ENCODE measurements at places on chromosomes 2 and 18.

DNA sequence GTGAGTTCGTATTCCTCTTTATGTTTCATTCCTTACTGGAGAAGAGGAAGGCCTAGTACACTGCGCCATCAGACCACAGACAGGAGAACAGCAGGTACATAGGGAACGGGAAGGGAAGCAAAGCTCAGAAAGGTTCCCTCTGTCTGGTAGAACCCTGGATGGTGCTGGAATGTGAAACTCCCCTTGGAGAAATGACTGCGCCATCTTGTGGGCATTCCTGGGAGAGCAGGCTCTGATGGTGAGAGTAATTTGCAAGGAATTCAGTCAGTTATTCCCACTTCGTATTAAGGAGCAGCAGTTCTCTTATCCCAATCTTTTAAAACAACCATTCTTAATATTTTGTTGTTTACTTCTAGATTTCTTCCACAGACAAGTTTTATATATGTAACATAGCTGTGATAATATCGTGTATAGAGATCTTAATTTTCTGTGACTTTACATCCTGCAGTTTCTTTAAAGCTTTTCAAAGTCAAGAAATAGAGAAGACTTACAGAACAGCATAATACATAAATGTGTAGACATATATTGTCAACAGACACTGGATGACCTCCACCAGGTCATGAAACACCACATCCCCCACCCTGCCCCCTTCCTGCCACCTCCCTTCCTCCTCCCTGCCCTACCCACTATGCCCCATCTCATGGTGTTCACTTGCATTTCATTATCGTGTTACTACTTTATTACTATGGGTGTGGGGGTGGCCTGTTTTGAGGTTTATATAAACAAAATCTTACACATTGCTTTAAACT, 83.9 kb downstream of the ARHGEF4 start:
- no peak for DNase-seq

DNA sequence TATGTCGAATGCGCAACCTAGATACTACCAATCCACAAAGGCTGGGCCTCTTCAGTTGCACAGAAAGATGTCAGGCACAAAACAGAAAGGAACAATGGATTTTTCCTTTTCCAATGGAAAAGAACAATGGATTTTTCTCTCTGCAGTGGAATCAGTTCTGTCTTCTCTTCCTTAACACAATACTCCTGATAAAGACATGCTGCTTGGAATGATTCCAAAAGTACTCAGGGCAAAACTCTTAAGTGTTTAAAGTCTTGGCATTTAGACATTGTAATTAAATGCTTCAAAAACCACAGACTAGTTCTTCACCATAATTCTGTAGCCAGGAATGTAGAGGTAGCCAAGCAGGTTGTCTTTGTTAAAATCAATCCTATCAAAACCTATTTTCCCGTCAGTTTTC, 46.7 kb upstream of the FLACC1 start:
- no peak for DNase-seq

DNA sequence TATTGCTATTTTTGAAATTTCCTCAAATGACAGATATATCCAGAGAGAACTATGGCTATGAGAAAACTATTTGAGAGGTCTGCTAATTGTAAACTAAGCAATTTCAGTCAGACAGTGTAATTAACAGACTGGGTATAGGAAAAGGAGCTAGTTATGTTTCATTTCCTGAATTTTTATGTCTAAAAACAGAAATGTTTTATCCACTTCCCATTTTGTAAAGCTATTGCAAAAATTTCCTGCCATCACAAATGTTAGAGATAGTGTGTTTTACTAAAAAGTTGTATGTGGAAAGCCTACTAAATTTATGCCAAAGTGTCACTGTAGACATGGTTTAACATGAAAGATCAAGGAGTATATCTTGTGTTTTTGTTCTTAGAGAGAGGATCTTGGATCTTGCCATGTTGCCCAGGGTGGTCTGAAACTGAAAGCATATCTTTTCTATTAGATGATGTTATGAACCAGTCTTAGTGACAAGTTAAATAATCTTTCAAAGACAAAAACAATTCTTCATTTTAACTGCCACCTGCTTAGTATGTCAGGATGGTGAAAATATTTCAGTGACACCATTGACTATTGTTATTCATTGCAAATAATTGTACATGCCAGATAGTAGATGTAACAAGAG, 40.5 kb upstream of the ITPRID2 start:
- DNase-seq, result no peak

- no peak for DNase-seq
Observed at GRCh38 chr2:79860228-79861058, 347.6 kb downstream of the CTNNA2 start.

DNA sequence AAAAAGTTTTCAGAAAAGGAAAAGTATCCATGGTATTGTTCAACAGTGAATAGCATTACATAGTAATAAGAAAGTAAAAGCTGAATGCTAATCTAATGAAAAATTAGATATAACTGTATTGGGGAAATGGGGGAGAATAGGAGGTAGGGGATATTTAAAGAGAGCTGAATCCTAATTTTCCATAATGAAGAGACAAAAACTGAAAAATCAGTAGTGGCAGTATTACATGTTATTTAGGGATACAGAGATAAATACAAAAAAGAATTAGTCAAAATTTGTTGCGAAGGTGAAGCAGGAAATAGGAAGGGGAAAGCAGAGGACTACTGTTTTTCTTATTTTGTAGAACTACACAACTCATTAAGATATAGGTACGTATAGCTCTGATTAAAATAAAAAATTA, 9.1 kb downstream of the TANK start:
- no peak for DNase-seq

- DNase-seq, result no peak
Observed at GRCh38 chr18:59996370-59996966, 96.7 kb downstream of the PMAIP1 start.

DNA sequence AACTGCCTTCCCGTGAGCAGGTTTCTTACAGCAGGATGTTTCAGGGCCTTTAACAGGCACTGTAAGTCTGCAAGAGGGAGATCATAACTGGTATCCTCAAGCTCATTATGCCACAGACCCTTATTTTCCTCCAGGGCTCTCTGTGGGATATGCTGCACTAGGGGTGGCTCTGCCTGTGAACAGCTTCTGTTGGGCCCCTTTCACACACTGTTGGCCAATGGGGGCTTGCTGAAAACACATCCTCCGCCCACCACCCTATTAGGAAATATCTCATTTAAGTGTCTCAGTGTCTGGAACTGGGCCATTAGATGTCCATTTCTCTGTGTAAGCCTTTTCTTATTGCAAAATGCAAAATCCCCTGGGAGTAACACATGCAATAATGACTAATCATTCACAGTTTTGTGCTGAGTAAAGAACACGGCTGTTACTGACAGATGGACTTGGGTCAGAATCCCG, 414.3 kb upstream of the HS6ST1 start:
- no peak for DNase-seq

GRCh38 chr2:27379836-27380625, 503 bp downstream of the ZNF513 start:
- no peak for DNase-seq

DNA sequence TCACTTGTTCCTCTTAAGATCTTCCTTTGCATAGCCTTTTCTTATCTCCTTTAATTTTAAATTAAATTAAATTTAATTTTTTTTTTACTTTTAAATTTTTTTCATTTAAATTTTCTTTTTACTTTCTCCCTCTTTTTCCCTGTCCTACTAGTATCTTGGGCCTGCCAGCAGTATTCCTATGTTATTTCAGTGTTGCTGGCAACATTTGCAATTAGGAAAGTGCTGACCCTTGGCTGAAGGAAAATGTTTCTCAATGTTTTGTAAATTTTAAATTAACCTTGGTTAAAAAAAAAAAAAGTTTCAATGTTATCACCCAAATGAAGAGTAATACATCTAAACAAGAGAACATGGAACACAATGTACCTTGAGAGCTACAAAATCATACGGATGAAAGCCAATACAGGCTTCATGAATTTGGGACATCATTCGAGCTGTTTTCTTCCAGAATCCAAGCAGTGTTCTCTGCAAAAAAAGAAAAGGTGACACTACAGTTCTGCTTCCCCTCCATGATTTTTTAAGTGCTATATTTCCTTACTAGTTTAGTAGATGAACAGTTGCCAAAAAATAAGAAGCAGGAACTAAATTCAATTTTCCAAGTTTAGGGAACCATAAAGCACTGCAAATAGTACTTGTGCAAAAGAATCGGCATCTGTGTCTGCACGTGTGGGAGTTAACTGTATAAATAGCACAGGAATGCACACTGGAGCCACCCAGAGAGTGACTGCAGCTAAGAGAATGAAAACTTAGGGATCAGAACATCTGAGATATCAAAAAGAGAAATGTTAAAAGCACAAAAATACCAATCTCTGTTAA, 55.8 kb downstream of the ICA1L start:
- DNase-seq, result no peak

- no peak for DNase-seq
Observed at GRCh38 chr2:38554973-38555595, 47.6 kb downstream of the HNRNPLL start.

- no peak for DNase-seq
Observed at GRCh38 chr18:2901423-2901985, 54.7 kb downstream of the EMILIN2 start.

DNA sequence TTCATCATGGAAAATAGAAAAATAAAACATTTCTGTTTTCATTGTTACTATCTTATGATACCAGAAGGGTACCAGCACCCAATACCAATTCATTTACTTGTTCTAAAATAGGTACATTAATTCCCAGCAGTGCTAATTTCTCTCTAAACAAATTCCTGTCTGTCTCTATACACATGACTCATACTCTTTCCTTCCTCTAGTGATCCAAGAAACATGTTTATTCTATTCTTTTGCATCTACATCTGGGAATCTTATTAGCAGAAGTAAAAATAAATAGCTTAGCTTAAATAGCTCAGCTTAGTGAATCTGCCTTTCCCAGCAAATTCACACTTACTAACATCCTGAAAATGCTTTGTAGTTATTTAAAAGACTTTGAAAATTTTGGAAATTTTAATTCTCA, 84.5 kb upstream of the MAPRE2 start:
- DNase-seq, result no peak

DNA sequence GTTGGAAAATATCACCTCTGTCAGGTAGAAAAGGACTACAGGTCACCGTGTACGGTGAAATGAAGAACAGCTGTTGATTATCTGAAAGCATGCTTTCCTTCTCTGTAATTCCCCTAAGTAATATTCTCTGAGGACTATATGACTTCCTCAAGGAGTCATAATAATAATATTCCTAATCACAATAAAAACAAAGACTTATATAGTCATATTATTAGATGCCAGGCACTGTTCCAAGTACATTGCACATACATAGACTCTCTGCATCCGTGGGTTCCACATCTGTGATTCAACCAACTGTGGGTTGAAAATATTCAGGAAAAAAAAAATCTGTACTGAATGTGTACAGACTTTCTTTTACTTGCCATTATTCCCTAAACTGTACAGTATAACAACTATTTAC, 512.4 kb upstream of the ID2 start:
- no peak for DNase-seq

- no peak for DNase-seq
Observed at GRCh38 chr2:37919631-37920032, 5.5 kb upstream of the RMDN2 start.

DNA sequence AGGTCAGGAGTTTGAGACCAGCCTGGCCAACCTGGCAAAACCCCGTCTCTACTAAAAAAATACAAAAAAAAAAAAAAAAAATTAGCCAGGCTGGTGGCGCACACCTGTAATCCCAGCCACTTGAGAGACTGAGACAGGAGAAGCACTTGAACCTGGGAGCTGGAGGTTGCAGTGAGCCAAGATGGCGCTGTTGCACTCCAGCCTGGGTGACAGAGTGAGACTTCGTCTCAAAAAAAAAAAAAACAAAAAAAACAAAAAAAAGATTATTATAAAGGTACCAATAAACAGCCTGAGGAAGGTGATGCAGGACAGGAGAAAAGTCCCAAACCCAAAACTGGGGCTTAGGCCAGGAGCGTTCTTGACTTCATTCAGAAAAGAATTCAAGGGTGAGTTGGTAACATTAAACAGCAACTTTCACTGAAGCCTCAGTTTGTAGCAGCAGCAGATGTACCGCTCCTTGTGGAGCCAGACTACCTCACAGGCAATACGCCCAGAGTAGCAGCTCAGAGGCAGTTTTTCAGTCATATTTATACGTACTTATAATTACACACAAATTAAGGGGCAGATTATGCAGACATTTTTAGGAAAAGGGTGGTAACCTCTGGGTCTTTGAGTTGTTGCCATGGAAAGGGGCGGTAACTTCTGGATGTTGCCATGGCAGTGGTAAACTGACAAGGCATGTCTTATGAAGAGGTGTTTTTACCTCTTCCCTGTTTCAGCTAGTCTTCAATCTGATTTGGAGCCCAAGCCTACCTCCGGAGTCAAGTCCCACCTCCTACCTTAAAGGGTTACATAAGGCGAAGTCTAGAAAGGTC, 1596.6 kb upstream of the CELF4 start:
- no peak for DNase-seq

DNA sequence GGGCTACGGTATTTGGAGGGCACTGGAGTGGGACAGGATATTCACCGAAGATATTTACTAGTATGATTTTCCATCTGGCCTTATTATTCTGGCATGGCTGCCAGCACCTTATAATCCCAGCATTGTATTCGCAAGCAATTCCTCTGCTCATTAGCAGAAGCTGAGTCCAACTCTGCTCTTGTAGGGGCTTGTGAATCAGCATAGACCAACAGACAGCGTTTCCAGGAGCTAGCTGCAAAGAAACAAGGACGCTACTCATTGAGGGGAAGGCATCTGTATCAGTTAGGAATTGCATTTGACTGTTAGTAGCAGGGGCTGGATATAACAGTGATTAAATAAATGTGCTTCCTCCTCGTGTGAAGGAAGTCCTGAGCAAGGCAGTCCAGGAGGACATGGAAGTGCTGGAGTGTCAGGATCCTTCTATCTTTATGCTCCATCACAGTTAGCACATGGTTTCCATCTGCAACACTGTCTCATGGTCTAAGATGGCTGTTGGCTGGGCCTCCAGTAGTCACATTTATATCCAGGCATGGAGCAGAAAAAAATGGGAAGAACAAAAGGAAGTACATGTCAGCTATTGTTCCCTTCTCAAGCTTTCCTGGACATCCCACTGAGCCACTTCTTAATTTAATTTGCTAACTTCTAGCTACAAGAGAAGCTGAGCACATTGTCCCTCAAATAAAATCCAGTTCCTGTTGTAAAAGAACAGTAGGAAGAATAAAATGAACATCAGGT, 214.1 kb downstream of the C1D start:
- no peak for DNase-seq
